Activated T-helper 1 cell treated with Interleukin-2 at 50 U/mL for 16 hours (primary cell): ENCODE measurements at places on chromosomes 7 and 10.

- no peak for DNase-seq
Observed at GRCh38 chr7:1842321-1843221, 172.5 kb downstream of the ELFN1 start.

DNA sequence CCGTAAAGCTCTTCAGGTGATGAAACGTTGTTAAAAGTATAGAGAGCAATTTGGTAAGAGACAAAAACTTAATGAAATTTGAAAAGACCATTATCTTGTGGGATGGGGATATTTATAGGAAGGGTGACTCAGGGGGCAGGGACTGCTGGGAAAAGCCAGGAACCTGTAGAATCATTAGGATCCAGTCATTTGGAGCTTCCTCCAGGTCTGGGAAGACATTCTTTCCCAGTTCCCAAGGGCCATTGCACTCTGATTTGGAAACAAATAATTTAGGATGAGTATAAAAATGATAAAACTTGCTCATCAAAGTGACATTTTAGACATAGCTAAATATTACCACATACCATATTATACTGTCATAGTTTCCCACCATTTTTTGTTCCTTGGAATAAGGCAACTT, 143.9 kb downstream of the PFKFB3 start:
- DNase-seq: no peak

GRCh38 chr7:28840592-28840995, 117.5 kb downstream of the TRIL start:
- DNase-seq: no peak

DNA sequence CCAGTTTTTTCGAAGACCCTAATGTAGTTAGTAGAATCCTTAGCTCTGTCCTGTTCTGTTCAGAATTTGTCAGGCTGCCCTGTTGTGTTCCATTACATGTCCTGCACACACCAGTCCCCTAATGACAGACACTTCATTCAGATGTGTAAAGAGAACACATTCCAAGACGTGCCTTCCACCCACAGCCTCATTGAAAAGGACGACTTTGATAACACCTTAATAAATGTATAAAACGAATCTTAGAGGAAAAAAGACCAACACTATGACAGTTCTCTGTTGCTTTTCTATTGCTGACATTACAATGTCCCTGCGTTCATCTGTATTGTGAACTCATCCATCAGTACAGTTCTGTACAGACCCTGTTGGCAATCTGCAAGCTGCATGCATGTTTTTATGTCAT, 3.5 kb downstream of the LRRTM3 start:
- no peak for DNase-seq

DNA sequence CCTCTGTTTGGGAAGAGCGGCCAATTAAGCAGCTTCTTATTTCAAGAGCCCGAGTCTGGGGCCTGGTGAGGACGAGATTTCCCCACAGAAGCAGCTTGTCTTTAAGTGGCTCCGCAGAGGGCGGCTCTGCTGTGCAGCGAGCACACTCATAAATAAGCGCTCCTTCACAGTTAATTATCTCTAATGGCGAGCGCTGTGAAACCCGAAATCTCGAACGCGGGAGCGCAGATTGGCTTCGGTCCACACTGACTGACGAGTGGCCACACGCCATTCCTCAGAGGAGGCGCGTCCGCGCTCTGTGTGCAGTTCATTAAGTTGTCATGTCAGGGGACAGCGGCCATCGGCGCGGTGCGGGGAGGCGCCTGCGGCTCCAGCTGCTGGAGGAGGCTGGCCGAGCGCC, 560.9 kb downstream of the DNAJB6 start:
- no peak for DNase-seq

GRCh38 chr10:104694074-104694473, 53.0 kb downstream of the SORCS3 start:
- no peak for DNase-seq

GRCh38 chr10:61961278-61961677, 59.8 kb downstream of the ARID5B start:
- no peak for DNase-seq

DNA sequence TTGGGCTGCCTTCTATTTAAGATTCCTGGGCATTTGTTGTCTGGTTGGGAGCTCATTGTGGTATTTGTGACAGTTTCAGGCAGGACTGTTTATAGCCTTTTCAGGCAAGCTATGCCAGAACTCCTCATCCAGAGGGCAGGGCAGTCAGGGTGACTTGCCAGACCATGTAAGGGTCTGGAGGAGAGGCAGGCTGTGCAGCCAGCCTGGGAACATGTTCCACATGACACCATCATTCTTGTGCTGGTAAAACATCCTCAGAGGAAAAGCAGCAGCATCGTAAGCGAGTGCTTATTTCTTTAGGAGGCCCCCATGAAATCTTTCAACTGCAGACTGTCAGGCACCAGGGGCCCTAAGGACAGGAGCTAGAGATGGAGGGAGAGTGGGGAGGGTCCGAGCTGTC, 44.0 kb upstream of the SORBS1 start:
- DNase-seq: no peak

DNA sequence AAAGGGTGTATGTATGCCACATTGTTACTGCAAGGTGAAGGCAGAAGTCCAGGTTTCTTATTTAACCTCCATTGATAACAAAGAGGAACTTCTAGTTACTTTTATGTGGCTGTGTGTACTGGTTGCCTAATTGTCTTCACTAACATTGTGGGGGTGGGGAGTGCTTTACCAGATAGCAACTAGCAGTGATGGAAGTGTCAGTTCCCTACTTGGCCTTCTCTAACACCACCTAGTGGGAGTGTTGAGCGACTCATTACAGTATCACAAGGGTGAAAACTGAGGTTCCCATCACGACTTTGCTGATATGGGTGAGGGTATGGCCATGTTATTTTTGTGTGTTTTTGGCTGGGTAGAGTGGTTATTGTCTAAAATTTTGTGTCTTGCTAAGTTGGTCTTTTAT, 274.4 kb downstream of the THSD7A start:
- DNase-seq: no peak

DNA sequence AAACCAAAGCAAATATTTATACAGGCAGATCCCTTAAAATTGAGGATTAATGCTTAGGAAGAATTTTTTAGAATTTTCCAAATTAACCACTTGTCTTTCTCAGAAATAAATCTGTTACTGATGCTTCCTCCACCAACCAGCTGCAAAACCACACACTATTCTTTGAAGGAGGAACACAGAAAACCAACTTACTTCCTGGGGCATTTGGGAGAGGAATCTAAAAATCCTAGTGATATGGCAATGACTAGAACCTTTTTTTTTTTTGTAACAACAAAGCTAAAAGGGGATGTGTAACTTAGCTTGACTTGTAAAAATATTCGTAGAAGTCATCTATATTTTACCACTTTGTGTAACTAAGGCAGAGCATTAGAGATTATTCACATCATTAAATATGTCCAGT, 5.1 kb upstream of the TM9SF3 start:
- no peak for DNase-seq

DNA sequence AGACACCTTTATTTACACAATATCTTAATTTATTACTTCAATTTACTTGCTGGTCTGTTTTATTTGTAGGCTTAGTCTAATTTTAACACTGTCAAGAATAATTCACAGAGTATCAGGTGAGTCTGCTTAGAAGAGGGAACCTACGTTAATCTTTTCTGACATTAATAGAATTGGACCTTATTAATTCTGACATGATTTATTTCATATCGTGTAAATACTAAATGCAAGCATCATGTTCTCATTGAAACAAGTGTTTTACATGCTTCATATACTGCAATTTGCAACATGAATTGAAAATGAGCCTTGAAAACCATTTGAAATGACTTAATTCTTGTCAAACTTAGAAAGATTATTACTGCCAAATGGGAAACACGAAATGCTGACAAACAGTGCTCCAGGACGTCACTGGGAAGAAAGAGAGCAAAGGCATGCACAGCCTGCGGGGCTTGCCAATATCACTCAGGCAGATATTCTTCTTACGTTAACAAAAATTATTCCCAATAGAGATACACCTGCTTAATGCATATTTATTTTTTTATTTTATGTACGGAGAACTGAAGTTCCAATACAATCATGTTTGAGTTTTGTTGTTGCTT, 282.0 kb upstream of the AKR1E2 start:
- no peak for DNase-seq

DNA sequence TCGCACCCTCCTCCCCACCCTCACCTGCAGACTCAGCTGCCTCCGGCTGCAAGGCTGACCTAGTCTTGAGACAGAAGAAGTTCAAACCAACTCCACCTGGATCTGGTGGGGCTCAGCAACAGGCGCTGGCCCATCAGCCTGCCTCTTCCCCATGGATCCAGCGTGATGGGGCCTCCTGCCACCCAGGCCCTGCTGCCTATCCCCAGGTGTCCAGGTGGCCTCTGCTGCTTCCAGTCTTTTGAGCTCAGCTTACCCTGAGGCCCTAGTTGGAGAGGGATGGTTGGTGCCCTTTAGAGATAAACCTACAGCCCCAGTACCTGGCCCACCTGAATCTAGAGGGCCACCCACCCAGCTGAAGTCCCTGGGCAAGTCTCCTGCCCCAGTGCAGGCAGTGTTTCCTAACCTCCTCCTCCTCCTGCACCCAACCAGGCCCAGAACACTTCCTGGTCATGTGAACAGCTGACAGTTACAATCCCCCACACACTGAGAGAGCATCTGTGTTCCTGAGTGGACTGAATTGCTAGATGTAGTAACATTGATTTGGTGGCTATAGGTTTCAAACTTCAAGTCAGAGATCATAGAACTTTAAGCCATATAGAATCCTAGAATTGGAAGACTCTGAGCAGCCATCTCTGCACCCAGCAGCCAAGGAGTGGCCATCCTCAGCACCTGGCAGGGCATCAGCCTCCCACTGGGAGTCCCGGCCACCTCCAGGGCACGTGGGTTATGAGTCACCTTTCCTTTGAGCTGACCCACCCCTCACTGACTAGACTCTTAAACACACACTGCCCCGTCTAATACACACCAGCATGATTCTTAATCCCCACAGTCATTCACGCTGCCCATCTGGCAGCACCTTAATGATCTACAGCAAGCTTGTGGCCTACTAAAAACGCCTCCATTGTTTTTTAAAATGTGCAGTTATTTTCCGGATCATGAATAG, 51.9 kb downstream of the ALOX5 start:
- no peak for DNase-seq

GRCh38 chr7:8214244-8214824, 47.6 kb downstream of the ICA1 start:
- DNase-seq: no peak

- DNase-seq: no peak
Observed at GRCh38 chr10:119325131-119325530, 117.8 kb downstream of the GRK5 start.

GRCh38 chr7:95398155-95398940, 2.2 kb upstream of the PON3 start:
- DNase-seq: no peak

DNA sequence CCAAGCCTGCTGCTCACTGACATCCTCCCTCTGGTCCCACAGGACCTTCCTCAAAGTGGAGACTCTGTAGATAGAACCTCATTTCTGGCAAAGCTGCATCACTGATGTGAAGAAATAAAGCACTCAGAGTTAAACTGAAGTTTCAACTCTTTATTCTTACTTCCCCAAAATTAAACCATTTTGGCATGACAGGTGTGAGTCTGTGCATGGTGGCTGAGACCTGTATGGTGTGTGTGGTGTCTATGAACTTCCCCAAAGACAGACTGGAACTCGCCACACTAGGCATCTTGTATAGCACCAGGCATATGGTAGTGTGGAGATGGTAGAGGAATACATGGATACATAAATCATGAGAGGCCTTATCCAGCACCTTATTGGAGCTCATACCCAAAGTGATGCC, 6.6 kb upstream of the WDFY4 start:
- DNase-seq: no peak

DNA sequence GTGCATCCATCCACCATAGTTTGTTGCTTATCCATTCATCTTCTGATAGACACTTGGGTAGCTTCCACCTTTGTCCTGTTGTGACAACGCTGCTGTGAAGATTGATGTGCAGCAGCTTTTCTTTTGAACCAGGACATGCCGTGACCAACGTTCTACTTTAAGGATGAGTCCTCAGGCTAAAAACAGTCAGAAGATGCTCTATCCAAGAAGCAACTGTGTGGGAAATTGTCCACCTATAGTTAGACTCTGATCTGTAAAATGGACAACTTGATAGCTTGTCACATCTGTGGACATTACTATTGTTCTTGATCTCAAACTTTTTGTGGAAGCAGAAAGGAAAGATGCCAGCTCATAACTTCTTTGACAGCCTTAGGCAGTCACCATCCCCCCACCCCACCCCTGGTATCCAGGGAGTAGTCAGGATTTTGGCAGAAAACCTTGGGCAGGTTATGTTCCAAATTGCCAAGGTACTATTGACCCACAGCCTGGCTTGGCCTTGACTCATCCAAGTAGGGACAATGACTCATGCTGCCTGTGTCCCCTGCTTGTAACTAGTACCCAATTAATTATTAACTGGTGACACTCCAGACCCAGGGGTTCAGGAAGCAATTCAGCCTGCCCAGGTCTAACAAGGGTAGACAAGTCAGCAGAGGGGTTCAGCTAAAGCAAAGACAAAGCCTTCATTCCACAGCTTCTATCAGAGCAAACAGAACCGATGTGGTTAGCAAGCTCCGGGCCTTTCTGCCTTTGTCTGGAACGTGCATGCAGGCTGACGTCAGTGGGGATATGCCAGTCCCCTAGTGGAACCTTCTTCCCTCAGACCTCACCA, 99.6 kb upstream of the ANLN start:
- DNase-seq: no peak

- DNase-seq: no peak
Observed at GRCh38 chr10:96279191-96279641, 7.8 kb upstream of the BLNK start.

DNA sequence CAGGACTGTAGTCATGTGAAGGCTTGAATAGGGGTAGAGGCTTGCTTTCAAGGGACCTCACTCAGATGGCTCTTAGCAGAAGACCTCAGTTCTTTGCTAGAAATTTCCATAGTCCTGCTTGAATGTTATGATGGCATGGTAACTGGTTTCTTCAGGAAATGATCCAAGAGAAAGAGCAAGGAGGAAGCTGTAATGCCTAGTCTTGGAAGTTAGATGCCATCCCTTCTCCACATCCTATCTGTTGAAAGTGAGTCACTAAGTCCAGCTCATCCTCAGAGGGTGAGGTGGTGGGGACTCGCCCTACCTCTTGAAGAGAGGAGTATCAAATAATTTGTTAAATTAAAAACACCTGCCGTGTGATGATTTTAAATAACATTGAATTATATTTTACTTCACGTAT, 4.6 kb downstream of the MGAM start:
- no peak for DNase-seq

DNA sequence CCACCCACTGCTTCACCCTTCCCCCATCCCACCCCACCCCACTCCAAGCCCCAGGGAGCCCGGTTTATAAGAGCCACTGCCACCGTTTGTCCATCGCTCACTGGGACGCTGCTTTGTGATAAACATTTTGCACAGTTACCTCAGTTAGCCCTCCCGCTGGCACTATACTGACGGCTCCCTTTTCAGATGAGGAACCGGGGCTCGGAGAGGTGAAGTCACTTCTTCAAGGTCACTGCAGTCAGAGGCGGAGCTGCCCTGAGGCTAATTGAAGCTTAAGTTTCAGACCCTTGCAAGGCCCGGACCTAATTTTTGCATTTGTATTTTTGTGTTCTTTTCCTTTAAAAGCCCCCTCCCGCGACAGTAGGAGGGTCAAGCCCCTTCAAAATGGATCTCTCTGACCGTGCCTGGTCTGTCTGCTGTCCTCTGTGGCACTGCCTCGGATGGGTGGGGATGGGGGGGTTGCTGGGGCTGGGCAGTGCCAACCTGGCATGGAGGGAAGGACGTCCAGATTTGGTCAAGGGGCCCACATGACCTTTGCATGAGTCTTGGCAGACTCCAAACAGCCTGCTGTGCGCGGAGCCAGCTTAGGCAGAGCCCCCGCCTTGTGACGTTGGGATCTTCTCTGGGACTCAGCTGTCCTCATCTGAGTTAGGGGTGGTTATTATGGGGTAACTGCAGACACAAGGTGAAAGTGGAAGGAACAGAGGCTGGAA, 17.7 kb upstream of the NODAL start:
- no peak for DNase-seq

GRCh38 chr10:88026031-88026430, 162.6 kb downstream of the PTEN start:
- DNase-seq: no peak
